ENCODE measurements at places on chromosomes 3 and 15.

- DNase-seq = no peak
Observed at GRCh38 chr15:29749365-29750086, 72.7 kb downstream of the TJP1 start.

DNA sequence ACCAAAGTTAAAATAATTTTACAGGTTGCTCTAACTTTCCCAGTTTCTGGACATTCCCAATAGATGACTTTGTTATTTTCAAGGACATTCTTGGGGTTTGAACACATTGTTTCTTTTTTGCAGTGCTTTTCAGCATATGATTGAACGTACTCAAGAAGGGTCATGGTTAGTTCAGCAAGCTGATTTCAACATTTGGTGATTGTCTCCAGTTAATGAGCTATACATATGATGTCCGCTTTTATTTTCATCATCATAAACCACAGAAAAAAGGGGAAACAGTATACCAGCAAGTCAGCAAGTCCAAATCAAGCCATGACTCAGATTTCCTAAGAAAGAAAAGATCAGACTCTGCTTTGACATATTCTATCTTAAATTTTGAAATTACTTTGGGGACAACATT lies 69.4 kb downstream of the B3GALNT1 start:
- DNase-seq = no peak

DNA sequence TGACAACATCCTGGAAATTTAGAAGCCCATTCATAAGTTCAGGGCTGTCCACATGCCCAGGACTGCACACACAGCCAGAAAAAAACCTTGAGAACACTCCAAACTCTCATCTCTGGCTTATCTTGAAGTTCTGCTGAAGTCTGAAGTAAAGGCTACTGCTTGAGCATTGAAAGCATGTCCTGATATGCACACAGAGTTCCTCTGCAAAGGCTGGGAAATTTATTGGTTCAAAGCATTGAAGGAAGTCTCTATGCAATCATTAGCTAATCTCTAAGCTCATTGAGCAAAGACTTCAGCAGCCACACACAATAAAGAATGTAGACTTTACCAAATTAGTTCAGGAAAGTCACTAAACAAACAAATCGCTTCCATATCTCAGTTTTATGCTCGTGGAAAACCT lies 162.0 kb upstream of the STT3B start:
- DNase-seq = no peak

GRCh38 chr15:59278120-59278519 lies 71.5 kb downstream of the LDHAL6B start:
- DNase-seq = no peak

DNA sequence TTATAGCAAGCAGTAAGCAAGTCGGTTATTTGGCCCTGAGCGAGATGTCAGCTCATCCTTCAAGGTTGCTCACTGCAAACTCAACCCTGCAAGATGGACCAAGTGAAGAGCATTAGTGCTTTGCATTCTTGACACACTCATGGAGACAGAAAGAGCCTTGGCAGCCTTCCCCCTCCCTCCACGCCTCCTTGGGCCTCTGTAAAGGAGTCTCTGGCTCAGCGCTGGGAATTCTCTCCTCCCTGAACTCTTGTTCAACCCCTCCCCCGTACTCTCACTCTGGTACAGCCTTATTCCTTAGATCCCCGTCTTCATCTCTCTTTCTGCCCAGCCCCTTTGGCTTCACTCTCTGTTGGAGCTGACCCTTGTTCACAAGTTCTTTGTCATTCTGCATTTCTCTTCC lies 2.2 kb upstream of the CX3CR1 start:
- DNase-seq = no peak

DNA sequence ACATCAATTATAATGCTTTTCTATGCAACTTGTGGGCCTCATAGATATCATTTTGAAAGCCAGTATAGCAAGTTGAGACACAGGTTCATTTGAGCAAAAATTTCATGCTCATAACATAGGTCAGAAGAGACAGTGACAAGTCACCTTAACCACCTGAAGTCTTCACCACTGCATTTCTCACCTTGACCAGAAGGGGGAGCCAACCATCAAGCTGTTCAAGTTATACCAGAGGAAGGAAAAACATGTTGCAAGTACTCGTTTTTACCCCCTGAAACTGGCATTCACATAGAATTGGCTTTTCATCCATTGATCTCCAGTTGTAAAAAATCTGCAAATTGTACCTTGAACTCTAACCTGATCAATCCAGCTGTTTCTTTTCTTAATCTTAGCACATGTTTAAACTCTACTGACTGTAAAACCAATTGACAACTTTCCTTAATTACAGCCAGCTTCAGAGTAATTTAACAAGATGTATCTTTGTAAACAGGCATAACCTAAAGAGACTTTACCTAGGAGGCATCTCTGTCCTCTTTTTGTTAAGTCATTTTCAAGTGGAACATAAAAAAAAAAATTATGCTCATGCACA lies 1.4 kb downstream of the LMOD3 start:
- DNase-seq = peak; percentile 65

DNA sequence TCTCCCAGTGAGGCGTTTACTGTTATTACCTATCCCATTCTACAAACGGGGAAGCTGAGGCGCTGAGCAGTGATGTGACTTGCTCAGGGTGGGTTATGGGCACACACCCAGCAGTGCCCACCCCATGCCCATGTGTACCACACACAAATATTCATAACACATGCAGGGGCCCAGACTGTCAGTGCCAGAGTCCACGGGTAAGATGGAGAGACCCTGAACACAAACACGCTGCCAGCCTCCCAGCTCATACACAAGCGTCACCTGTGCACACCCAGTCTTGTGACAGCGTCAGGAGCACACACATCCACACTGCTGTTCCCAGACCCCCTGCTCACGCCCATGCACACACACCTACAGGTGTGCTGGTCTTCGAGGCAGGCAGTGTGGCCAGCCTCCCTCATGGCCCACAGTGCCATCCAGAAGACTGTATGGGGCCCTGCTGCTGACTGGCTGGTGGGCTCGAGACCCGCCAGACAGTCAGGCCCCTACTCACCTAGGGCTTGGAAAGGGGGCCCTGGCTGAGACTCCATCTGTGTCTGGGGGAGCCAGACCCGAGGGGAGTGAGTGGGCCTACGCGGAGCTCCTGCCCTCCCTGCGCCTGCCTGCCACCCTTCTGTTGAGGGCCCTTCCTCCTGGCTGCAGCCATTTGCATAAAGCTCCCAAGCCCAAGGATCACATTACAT lies 39.4 kb downstream of the DNAJB8 start:
- no peak for DNase-seq

DNA sequence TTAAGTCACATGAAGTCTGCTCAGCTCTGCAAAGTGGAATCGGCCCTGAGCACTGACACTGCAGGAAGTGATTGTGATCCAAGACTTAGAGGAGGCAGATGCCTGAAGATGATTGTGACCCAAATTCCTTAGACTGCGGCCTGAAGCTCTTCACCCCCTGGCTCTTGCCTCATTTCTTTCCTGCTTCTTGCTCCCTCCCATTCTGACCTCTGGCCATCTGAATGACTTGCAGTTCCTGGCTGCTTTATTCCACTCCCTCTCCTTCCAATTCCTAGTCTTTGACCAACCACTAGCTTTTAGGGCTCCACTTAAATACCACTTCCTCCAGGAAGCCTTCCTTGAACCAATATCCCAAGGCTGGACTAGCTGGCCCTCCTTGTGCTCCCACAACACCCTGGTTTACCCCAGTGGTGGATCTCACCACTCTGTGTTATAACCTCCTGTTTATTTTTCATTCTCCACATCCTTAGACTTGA lies 9.9 kb upstream of the EPB42 start:
- no peak for DNase-seq

DNA sequence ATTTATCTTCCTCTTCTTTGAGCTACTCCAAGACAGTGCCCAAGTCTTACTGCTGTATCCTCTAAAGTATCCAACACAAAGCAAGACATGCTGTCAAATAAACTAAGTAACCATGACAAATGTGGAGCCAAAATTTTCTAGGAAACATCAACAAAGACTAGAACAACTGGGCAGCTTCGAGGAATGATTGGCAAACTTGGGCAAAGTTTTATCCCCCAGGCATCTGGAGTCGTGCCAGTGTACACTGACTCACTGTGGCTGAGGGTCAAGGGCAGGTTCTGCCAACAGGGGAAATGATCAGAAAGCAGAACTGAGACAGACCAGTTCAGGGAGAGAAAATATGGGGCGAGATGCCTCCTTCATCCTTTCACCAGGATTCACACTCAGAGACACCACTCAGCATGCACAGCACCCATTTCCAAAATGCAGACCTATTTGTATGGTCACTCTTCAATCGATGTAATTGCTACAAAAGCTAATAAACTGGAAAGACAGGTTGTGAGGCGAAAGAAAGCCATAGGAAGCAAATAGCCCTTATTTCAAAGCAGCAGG lies 65.8 kb downstream of the MB21D2 start:
- DNase-seq = no peak

GRCh38 chr15:91308199-91308598 lies 208.1 kb downstream of the SV2B start:
- no peak for DNase-seq

GRCh38 chr15:72184165-72184811 lies 13.3 kb downstream of the GRAMD2A start:
- DNase-seq = no peak

DNA sequence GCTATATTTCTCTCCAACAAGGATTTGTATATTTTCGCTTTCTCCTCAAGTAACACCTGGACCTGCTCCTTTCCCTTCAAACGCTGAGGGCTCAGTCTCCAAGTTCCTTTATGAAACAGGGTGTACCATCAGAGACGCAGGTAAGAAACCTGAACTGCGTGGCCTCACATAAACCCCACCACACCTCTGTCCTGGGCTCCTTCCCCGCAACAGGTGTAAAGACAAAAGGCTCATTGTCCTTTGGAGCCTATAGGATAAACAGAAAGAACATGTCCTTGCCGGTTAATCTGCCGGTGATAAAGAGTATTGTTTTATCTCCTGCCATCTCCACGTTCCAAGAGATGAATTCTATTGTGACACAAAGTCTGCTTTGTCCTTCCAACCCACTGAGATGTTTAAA lies 111.8 kb upstream of the ADAMTS9 start:
- no peak for DNase-seq

GRCh38 chr15:81182031-81182755 lies 14.5 kb upstream of the IL16 start:
- DNase-seq = no peak

DNA sequence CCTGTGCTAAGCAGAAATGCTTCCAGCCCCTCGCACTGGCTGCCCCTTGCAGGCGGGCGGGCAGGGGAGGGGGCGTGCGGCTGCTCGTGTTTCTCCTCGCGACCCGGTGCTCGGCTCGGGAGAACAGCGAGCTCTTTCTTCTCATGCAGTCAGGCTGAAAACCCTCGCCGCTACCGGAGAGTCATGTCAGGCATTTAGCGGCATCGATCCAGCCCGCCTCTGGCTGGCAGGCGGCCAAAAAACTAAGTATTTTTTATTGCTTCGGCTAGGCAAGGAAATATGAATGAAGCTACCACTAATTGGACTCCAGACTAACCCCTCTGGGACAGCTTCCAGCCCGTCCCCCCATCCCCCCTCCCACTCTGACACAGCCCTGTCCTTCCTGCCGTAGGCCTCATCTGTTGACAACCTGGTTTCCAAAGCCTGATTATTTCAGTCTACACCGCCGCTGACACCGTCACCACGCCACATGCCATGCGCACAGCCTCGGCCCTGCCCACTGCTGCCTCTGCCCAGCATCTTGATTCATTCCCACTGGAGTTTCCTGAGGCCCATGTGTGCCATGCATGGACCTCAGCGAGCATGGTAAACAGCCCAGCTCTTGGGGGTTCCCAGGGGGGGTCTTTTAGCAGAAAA lies 35.3 kb downstream of the TLE3 start:
- DNase-seq = no peak

- DNase-seq = no peak
Observed at GRCh38 chr15:41997845-41998244, 23.0 kb downstream of the PLA2G4E start.

- DNase-seq = no peak
Observed at GRCh38 chr3:169699070-169699469, 35.6 kb upstream of the MECOM start.

DNA sequence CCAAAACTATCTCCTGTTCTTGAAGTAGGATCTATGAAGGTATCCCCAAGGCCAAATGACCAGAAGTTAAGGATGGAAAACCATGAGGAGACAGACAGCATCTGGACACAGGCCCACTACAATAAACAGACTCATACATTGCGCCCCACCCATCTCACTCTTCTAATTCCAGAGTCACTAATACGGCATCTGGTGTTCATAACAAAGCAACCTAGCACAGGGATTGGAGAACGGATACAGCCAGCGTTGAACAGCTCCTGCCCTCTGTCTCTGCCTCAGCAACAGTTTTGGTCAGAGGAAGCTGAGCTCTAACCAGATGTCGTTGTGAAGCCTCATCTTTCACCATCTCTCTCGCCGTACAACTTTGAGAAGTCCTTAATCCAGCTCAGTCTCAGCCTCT lies 44.5 kb upstream of the CCDC80 start:
- DNase-seq = no peak

DNA sequence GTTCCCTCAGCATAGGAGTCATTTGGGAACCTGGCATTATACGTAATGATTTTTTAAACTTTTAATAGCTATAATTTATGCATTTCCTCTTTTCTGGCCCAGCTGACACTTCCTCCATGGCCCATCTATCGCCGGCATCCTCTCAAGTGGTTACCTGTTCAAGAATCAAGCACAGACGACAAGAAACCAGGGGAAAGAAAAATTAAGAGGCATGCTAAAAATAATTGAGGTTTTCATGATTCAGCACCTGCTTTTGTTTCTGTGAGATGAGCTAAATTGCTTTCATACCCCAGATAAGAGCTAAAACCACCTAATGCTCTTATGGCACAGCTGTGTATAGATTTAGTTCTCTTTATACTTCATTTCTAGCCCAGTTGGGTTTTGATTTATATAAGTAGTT lies 1.7 kb downstream of the SPCS1 start:
- no peak for DNase-seq

GRCh38 chr15:53978253-53978906 lies at the start of gene UNC13C:
Gene UNC13C (plus strand): TSS chr15:53978441. CDS start chr15:54012904, 34,463 bp downstream.
- DNase-seq = no peak

- no peak for DNase-seq
Observed at GRCh38 chr3:143016321-143016972, 15.1 kb downstream of the U2SURP start.

DNA sequence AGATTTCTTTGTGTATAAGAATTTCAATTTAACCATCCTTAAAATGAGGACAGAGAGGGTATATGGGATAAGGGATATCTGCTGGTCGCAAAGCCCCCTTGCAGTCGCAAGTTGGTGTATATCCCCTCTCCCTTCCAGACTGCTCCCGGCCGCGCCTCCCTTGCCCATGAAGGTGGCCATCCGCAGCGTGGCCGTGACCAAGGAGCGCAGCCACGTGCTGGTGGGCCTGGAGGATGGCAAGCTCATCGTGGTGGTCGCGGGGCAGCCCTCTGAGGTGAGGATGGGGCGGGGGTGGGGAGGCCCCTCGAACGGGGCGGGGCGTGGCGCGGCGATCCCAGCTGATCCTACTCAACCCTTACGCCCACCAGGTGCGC lies 29.4 kb downstream of the NBEAL2 start:
- no peak for DNase-seq

GRCh38 chr15:58269455-58270414 lies 131.6 kb downstream of the AQP9 start:
- DNase-seq = no peak

GRCh38 chr3:143413372-143413771 lies 293.8 kb downstream of the CHST2 start:
- DNase-seq = no peak

All from stimulated activated CD8-positive, alpha-beta memory T cell treated with anti-CD3 and anti-CD28 coated beads, Interleukin-4, amount 100 ng/mL, for 1 hour (primary cell).